ENCODE measurements at places on chromosomes 2 and 18. TPM values are rescaled to one million over a fixed set of nuclear protein-coding genes. Genes with fewer than 3 reads are reported as not detected.

DNA sequence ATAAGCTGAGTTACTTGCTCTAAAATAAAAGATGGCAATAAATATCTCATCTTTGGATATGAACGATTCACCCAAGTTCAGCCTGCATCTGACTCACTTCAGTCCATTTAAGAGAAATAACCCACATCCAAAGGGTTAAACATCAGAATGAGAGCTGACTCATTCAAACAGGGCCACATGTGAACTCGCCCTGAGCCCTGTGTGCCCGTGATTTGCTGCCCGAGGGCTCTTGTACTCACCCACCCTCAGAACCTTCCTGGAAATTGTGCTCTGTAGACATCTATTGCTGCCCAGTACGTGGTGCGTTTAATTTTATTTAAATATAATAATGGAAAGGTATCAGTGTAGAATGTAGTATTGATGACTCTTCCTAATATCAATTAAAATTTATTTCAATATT, 66.9 kb upstream of the RBM44 start:
- DNase-seq: peak; percentile 66

GRCh38 chr18:50396005-50396660, 21.3 kb downstream of the SKA1 start:
- DNase-seq: no peak

GRCh38 chr2:69986691-69987090, 25.3 kb upstream of the ASPRV1 start:
- DNase-seq: no peak

- no peak for DNase-seq
These were observed 10.2 kb downstream of the CERS6 start for GRCh38 chr2:168466190-168466737.

DNA sequence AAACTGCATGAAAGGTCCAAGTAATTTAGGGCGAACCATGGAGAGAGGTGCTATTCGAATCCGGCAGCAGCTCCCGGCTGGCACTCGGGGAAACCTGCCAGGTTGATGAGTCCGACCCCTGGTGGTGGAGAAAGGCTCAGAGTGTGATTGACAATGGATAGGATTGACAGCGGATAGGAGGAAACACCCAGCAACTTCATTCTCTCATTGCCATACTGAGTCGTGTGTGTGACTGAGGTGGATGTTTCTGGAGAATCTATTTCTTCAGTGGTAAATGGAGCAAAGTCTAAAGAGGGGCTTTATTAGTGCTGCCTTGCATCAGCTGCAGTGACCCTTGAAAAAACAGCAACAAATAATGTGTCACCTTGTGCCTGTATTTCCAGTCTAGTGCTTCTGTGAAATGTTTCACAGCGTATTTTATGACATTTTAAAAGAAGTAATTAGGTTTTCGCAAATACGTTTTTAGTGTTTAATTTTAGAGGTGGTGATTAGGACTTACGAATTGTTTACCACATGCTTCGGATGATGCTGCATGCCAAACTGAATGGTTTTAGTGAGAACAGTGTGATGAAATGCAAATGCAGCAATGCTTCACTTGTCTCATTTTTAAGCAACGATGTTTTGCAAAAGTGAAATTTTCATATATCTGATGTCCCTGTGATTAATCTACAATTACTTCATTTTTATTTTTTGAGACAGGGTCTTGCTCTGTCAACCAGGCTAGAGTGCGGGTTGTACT, 102.0 kb downstream of the DCDC2C start:
- no peak for DNase-seq

GRCh38 chr2:46339676-46340459, 42.7 kb downstream of the EPAS1 start:
- no peak for DNase-seq

DNA sequence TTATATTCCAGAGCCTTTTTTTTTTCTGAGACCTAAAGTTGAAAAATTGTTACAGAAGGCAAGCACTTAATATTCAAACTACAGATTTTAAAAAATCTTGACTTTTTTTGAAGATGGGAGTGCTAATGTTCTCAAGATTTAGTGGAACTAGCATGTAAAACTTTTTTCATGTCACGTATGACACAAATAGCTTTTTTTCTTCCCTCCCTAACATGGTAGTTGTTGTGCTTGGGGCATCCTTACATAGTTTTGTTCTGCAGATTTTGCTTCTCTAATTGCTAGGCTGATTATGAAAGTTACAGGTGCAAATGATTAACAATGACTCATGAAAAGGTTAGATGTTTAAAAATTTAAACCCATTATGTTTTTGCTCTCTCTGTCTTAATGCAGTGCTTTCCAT, 3.0 kb downstream of the EML6 start:
- DNase-seq: no peak

GRCh38 chr2:235774153-235774870, 280.5 kb downstream of the AGAP1 start:
- no peak for DNase-seq

GRCh38 chr2:41061356-41061755, 609.5 kb upstream of the SLC8A1 start:
- no peak for DNase-seq

GRCh38 chr18:52636536-52636935, 296.5 kb downstream of the DCC start:
- DNase-seq: peak; percentile 4

GRCh38 chr2:3527886-3528785, 8.8 kb upstream of the ADI1 start:
- no peak for DNase-seq

DNA sequence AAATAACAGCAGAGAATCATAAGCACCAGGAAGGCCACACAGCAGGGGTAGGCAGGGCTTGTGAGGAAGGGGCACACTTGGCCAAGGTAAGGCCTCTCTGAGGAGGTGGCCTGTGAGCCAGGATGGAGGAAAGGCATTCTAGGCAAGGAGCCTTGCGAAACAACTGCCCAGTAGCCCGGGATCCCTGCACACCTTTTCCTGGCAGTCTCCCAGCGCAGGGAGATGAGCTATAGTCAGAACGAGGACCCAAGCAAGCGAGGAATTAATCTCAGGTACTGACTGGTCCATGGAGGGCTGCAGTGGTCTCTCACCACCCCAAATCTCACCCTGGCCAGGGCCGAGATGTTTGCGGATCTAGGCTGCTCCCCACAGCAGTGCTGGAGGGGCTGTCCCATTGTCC, 64.9 kb upstream of the STPG4 start:
- DNase-seq: no peak

- DNase-seq: peak; percentile 75
These were observed 7.9 kb downstream of the CROCC2 start for GRCh38 chr2:240913810-240914644.

DNA sequence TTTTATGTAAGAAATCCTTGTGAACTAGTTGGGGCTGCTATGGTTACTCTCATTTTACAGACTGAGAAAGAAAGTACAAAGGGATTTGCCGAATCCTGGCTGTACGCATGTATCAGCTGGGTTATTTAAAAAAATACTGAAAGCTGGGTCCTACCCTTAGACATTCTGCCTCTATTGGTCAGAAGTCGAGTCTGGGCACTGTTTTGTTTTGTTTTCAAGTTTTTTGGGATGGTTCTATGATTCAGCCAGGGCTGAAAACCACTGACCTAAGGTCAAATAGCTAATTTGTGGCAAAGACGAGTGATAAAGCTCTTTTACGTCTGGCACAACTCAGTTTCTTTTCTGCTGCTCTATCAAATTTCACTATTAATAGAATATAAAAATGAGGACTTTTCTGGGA, 5.9 kb upstream of the SLC8A1 start:
- DNase-seq: no peak

DNA sequence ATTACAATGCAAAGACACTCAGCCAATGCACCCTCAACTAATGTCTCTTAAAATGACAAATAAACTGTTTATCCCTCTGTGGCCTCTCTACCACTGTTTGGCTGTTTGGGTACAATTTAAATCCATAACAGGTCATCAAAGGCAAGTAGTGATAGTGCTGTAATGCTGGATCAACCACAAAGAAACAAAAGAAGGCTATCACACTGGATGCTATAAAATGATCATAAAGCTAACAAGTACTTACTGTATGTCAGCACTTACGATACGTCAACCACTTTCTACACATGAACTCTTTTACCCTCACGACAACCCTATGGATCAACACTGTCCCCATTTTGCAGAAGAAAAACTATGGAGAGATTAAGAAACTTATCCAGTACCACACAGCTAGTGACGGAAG, 54.1 kb downstream of the RNU4ATAC start:
- no peak for DNase-seq

DNA sequence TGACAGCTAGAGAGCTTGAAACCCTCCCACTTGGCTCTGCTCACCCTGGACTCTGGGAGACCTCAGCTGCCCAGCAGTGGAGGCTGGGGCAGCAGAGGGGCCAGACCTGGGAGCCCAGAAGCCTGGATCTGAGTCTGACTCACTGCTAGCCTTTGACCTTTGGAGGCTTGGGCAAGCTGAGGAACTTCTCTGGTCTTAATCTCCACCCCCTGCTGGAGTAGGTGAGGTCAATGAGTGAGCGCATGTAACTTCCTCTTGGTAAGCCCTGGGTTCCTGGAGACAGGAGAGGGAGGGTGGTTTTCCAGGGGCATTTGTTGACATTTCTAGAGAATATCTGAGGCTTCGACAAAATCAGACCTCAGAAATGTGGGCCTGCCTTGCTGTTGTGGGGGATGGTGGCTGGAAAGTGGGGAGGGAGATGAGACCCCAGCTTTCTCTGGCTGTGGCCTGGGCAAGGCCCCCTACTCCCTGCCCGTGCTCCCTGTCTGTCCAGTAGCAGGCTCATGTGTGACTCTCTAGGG, 73.0 kb upstream of the YWHAQ start:
- no peak for DNase-seq

The SLC11A1 gene
- not detected for total RNA-seq

The TMEM17 gene
- total RNA-seq: 0.21 TPM

The GRB14 gene
- total RNA-seq: not detected

The DOK6 gene
- not detected for total RNA-seq

The GAREM1 gene
- total RNA-seq: 0.31 TPM

The PIGN gene
- 21.2 TPM for total RNA-seq

The CCDC74B gene
- total RNA-seq: 4.1 TPM

The CREB1 gene
- 93.7 TPM for total RNA-seq
